ENCODE measurements at places on chromosomes 11 and 22. TPM values are rescaled to one million over a fixed set of nuclear protein-coding genes. Genes with fewer than 3 reads are reported as not detected.

MS4A12 gene
- total RNA-seq: not detected

KCNK4 gene
- total RNA-seq: not detected

POGLUT3 gene
- 104 TPM for total RNA-seq

PNPLA3 gene
- 0.37 TPM for total RNA-seq

Measured in urinary bladder (tissue), 4 donors.